ENCODE measurements at places on chromosomes 1 and 21.

GRCh38 chr1:221478050-221478949, 263.6 kb downstream of the DUSP10 start:
- no peak for DNase-seq

DNA sequence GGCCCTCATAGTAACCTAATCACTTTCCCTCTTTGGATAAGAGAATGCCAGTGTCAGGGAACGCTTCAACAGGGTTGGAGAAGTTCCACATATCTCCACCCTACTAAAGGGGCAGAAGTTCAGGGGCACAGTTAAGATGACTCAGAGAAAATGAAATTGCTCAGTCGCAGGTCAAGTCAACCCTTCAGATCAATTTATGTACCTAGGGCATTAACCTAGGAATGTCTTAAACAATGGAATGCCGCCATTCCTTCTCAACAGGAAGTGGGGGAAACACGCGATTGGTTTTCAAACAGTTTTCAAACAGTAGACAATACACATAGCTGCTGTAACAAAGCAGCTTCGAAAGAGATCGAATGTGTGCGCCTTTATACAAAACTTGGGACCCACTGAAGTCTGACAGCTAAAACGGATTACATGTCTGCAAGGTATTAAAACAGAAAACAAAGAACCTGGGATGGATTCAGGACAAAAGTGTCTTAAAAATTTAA, 897 bp downstream of the SLC25A24 start:
- no peak for DNase-seq

- DNase-seq: no peak
Observed at GRCh38 chr1:100441651-100442050, 89.3 kb downstream of the CDC14A start.

DNA sequence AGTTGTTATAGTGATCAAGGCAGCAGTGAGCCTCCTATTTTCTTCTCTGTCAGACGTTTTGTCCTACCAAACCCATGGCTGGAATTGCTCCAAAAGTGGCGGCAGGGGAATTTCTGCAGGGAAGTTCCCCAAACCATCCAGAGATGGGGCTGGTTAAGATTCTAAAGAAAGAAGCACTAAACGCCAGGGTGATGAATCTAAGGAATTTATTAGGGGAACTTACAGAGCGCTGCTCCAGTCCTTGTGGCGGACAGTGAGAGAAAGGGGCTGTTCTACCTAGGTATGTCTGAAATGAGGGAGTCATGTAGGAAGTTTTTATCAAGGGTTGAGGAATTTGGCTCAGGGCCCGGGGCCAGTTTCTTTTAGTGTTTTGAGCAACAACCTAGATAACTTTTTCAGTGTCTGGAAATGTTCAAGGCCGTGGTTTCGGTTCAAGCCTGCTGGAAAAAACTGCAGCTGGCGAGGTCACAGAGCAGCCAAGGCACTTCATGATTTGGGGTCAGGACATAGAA, 222.4 kb upstream of the B3GALT2 start:
- no peak for DNase-seq

DNA sequence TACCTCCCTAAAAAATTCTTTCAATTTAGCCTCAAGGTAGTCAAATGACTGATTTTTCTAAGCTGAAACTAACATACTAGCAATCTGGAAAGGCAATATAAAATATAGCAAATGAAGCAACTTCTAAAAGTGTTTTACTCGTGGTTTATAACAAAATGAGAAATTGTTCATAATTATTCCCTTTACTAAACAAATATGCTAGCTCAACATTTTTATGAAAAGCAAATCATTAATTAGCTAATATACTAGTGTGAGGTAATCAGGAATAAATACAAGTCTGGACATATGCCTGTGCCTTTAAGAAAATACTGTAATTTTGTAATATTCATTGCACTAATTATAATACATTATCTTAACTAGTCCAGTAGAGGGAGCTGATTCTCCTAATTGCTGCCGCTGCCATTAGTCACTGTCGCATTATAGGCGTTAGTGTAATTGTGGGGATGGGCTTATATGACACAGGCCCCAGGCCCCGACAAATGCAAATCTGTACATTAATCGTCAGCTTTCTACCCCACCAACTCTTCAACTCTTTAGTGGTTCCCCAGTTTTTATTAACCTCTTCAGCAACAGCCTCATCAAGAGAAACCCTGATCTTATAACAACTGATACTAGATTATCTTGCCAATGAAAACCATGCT, 160.9 kb downstream of the GABPA start:
- no peak for DNase-seq

- DNase-seq: no peak
Observed at GRCh38 chr1:59015708-59016107, 231.9 kb upstream of the JUN start.

- no peak for DNase-seq
Observed at GRCh38 chr1:998745-998994, 1.2 kb downstream of the HES4 start.

- DNase-seq: no peak
Observed at GRCh38 chr1:184300446-184300845, 86.4 kb upstream of the C1orf21 start.

DNA sequence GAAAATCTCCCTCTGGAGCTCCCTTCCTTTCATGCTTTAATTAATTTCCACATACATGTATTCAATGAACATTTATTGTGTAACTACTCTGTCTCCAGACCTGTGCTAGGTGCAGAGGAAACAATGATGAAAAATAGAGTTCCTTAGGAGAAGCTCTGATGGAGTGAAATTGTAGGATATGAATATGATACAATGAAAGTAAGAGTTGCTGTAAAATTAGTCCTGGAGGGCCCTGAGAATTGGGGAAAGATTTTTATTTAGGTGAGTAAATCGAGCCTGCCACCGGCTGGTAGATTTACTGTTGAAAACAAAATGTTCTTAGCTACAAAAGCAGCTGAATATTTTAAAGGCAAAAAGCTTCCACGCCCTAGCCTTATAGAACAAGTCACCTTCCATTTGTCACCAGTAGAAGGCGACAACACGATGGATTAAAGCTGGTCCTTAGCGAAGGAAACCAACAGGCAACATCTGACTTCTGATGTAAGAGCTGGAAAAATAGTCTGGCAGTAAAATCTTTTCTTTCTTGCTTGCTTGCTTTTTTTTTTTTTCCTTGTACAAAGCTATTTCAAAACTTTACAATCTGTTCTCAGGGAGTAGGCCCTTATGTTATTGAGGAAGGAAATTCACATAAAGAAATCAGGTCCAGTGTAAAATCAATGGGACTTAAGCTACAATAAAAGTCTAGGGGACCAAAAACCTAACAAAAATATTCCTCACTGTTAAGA, 82.0 kb upstream of the ROR1 start:
- DNase-seq: peak; percentile 14

DNA sequence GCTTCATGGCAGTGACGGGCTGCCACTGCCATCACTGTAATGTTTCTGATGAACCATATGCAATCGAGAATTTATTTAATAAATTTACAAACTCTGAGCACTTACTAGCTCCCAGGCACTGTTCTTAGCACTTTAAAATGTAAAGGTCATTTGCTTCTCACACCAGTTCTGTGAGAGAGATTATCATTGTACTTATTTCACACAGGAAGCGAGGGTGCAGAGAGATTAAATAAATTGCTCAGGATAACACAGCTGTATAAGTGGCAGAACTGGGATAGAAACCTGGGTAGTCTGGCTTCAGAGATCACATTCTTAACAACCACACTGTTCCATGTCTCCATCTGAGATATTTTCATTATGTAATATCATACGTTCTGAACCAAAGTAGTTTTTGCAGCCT, 119.9 kb downstream of the MAST2 start:
- no peak for DNase-seq

DNA sequence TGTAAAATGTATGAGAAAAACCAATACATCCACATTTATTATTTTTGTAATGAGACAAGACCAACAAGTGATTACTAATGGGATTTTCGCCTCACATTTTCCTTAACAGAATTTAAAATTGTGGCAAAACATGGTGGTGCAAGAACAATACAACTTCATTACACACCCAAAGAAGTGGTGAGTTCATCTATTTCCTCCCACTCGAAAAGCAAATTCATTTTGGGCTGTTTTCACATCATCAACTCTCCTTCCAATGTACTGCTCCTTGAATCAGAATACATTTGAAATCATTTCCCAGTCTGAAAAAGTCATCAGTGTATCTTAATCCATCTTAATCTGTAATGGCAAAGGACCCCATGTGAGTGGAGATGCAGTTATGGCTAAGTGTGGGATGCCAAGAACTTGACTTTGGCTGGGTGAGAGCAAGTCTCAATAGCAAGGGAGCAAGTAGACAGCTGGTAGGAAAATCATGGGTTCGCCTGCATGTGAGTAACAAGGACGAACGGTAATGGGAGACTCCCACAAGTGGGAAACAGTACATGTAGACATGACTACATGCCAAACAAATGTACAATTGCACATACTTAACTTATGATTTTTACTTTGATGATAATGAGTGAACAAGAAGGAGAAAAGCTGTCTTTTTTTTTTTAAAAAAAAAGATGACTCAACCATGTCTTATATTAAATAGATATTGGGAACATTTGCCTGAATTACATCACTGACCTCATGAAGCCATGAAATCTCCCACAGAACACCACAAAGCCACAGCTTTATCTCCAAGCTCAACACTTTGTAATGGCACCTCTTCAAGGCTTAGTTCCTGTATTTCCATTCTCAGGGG, 46.0 kb downstream of the RUNX1 start:
- DNase-seq: no peak

DNA sequence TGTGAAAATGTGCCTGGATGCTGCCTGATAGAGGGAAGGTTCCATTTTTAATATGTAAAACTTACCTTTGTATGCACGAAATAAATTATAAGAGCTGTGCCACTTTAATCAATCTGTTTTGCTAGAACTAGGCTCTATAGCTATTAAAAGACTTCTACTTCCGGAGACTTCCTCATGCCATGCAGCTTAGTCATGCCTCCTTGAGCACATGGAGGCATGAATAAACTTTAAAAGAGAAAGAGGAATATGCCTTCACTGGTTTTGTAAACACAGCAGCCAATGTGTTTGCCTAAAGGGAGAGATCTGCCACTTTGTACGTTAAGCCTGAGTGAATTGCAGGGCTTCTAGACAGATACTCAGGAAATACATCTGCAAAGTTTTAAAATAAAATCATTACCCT, 604.6 kb downstream of the LRRIQ3 start:
- no peak for DNase-seq

GRCh38 chr1:230708631-230709580, 5.0 kb downstream of the AGT start:
- DNase-seq: no peak

DNA sequence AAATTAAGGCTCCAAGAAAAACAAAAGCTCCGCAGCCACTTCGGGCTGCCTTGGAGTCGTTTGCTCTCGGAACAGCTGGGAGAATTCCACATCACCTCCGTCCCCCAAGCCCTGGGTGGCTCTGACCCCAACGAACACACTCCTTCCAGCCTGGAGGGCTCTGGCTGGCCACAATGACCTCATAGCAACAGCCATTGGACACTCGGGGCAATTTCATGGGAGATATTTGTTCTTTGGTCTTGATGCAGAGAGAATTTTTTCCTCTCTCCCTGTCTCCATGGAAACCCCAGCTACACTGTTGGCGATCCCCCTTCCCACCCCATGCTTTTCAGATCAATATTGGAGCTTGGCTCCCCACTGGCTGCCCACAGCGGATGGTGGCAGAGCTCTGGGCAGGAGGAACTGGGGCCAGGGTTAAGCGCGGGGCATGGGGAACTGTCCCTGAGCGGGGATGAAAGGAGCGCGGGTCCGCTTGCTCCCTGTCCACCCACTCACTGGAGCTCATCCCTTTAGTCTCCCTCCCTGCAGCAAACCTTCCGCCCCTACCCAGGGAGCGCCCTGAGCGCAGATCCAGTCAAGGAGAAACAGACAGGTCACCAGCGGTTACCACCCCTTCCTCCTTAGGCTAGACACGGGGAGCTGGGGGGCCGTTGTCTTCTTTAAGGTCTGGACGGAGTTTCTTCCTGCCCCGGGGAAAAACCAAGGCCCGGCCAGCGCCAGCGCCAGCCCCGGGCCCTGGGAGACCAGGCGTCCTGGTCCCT, 1.2 kb downstream of the WNT4 start:
- DNase-seq: no peak

- DNase-seq: no peak
Observed at GRCh38 chr1:101653482-101653946, 343.2 kb downstream of the OLFM3 start.

GRCh38 chr1:30403061-30403645, 320.2 kb downstream of the MATN1 start:
- DNase-seq: no peak

DNA sequence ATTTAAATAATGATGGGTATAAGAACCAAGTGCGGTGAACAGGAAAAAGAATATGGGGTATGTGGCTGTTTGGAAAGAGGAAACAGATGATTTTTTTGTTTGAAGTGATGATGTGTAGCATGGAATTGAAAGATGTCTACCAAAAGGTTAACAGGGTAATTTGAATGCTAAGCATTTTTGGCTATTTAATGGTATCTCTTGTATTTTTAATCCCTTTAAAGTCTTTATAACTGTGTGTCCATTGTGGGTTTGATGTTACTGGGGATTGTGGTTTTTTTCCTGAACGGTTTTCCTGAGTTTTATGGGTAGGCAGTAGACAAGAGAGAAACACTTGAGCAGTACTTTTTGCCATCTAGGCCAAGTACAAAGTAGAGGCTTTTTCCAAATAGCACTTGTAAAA, 63.2 kb downstream of the PRDM2 start:
- DNase-seq: no peak

DNA sequence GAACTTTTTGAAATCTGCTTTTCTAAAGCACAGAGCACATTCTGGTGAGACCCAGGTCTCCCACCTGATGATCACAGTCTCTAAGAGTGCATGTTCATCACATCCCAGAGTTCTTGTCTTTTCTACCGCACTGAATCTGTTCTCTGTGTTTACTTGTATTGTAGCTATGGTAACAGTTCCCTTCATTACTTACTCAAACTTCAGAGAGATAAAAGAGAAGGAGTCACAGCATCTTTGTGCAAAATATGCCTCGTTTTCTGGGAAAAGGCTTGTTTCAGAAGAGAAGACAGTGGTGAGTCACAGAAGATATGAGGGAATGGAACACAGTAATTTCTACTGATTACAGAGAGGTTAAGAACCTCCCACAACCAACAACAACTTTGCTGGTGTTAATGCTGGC, 580.6 kb downstream of the PLA2G4A start:
- no peak for DNase-seq

Data from NCI-H1048 (cell line).